ENCODE measurements at places on chromosomes 5 and 9.

GRCh38 chr5:110738503-110738811 lies 350 bp upstream of the SLC25A46 start:
- no peak for DNase-seq

DNA sequence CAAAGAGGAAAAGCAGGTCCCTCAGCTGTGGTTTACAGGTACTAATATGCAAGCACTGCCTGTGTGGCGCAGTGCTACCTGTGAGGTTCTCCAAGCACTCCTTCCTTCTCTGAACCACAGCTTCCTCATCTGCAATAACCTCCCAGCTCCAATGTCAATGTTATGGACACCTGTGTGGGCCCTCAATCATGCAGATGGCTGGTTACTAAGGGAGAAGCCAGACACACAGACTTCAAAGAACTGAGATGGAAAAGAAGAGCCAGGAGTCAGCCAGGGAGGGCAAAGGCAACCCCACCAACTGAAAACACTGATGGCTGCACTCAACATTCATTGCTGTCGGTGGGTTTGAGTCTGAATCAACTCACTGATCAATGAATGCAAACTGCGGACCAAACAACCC lies 77.7 kb downstream of the NR6A1 start:
- no peak for DNase-seq

- DNase-seq: no peak
These were observed 400.0 kb downstream of the KIAA0825 start for GRCh38 chr5:94218374-94218773.

DNA sequence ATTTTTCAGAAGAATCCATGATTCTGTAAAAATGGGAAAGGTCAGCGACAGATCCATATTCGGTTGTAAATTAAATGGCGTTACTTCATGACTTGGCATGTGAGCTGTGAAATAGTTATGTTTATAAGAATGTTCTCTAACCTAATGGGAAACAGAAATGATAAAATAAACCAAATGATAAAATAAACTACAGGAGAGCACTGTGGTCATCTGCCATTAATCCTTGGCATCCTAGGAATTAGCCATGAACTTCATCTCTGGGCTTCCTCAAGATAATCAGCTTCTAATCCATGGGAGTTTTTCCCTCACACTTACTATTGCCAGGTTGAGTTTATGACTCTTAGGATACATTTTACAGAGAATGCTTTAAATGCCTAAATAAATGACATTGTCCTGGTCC lies 94.6 kb upstream of the SLC30A5 start:
- no peak for DNase-seq

GRCh38 chr5:143113461-143113860 lies 290.0 kb downstream of the NR3C1 start:
- DNase-seq: no peak

GRCh38 chr5:178242416-178242815 lies 9.8 kb upstream of the PHYKPL start:
- DNase-seq: no peak

DNA sequence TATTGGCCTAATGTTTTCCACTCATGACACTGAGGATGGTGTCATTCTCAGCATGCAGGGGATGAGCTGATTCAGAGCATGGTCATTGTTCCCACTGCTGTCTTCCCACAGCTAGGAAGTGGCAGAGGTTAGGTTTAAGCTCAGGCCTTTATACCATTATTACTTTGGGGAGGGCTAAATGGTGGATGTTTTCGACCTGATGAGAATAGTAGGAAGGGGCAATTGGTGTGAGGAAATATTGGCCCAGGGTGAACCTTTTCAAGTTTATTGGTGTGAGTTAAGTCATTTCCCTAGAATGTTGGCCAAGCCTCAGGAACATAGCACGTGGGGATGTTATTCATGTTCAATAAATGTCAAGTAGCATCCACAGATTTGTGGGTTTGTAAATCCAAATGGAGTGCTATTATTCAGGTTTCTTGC lies 59.6 kb downstream of the ARHGAP26 start:
- DNase-seq: no peak

- no peak for DNase-seq
These were observed 559.5 kb upstream of the SGCD start for GRCh38 chr5:155767470-155767869.

DNA sequence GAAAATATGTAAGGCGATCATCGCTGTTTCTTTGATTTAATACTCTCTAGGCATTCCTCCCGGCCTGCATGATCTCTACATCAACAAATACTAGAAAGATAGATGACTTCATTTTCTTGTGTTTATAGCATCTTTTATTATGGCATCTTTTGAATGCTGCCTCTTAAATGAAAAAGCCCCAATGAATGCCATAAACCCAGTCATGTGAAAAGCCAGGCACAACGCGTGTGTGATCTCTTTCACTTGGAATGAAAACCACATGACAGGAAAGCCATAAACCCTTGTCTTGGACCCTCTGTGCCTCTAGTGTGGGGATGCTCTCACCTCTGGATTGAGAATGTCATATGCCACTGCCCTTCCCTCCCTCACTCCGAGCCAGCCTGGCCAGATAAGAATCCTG lies 476.2 kb downstream of the SEMA5A start:
- no peak for DNase-seq

GRCh38 chr5:136030956-136031611 lies 2.3 kb downstream of the TGFBI start:
- no peak for DNase-seq

GRCh38 chr5:115778417-115778816 lies 38.0 kb downstream of the CDO1 start:
- DNase-seq: no peak

- no peak for DNase-seq
These were observed 546.6 kb upstream of the PTPRD start for GRCh38 chr9:11159318-11159862.

GRCh38 chr9:109437286-109437685 lies 60.8 kb downstream of the PTPN3 start:
- no peak for DNase-seq

DNA sequence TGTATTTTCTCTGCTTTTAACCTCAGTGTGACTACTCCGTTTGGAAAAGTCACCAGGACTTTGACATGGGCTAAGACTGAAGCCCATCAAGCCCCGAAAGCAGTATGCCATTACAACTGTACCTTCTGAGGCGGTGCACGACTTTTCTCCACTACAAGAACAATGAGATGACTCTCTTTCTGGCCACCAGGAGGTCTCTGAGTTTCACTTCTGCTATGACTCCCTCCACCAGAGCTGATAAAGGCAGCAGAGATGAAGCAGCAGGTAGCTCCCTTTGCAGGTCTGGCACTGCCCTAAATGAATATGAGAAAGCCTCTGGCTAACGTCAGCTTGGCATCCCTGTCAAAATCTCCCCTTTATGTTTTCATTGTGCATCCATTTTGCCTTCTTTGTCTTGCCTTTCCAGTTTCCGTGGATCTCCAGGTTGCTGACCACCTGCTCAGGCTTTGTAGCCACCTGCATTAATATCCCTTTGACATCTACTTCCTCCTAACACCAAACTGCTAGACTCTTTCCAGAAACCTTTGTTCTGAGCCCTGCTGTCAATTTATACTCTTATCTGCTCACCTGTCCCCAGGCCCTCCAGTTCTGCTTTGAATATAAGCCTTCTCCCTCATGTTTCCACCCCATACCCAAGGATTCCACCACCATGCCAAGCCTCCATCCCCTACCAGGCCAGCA lies 221.7 kb downstream of the ZNF608 start:
- no peak for DNase-seq

GRCh38 chr5:59436364-59437148 lies 457.0 kb downstream of the PDE4D start:
- DNase-seq: no peak

- peak; percentile 20 for DNase-seq
These were observed 74.9 kb upstream of the NIPAL4 start for GRCh38 chr5:157384971-157385709.

DNA sequence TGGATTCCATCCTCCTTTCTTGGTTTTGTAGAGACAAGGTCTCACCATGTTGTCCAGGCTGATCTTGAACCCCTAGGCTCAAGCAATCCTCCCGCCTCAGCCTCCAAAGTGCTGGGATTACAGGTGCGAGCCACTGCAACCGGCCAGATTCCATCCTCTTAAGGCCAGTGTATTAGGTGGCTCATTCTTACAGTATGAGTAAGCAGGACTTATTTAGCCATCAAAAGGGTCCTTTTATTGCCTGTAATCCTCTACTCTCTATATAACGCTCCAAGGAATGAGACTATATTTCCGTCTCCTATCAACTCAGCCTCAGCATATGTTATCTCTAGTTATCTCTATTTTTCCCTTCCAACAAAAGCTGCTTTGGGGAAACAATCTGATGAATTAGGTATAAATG lies 3.0 kb upstream of the ERBIN start:
- no peak for DNase-seq
